Activated CD4-positive, alpha-beta T cell treated with anti-CD3 and anti-CD28 coated beads, Interleukin-2, amount 50 U/mL, for 1 hour (primary cell): ENCODE measurements at places on chromosomes 13 and 19.

GRCh38 chr13:72530471-72530870, 197.0 kb downstream of the MZT1 start:
- DNase-seq = no peak

DNA sequence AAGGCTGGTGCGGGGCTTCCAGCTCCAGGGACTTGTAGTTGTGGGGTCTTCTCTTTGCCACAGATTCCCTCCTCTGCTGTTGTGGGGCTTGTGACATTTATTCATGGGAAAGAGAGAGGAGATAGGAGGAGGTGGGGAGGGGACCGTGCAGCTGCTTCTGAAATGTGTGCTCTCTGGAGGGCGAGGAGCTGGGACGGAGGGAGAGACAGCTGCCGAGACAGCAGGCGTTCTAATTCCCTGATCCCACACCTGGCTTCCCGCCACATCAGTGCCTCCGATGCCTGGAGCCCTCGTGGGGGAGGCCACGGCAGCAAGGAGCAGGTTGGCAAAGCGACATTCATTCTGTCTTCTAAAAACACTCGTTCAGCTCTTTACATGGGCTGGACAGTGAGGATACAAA, 164.4 kb downstream of the USP12 start:
- DNase-seq = no peak

GRCh38 chr13:114076329-114077090, 55.9 kb downstream of the RASA3 start:
- DNase-seq = no peak

DNA sequence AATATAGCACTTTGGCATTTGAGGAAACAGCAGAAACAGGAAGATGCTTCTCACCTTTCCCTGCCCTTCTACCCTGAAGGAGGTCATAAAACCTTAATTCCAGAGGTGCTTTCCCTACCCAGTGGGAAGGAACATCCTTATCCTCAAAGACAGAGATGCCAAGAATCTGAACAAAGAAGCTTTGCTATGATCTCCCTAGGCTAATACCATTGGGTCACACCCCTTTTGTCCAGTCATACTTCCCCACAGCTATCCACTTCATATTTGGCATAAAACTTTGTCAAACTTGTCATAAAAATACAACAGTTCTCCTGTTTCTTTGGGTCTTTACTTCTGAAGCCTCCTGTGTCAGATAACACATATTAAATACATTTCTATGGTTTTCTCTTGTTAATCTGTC, 21.7 kb upstream of the RXFP2 start:
- no peak for DNase-seq

GRCh38 chr19:40442328-40443130, 1.6 kb downstream of the SERTAD3 start:
- DNase-seq = no peak

DNA sequence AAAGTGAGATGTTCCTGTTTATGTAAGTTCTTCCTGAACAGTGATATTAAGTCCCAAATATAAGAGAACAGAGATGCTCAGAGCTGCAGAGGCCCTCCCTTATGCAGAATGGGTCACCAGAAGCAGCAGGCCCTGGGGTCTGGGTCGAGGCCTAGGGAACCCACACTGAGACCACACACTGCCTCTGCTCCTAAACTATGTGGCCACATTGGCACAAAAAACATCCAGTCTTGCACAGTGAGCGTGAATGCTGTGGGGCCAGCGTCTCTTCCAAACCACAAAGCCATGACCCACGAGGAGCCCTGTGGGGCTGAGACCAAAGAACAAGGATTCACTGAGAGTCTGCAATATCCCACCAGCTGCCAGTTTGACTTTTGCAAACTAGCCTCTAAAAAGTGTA, 23.6 kb downstream of the PROZ start:
- no peak for DNase-seq

DNA sequence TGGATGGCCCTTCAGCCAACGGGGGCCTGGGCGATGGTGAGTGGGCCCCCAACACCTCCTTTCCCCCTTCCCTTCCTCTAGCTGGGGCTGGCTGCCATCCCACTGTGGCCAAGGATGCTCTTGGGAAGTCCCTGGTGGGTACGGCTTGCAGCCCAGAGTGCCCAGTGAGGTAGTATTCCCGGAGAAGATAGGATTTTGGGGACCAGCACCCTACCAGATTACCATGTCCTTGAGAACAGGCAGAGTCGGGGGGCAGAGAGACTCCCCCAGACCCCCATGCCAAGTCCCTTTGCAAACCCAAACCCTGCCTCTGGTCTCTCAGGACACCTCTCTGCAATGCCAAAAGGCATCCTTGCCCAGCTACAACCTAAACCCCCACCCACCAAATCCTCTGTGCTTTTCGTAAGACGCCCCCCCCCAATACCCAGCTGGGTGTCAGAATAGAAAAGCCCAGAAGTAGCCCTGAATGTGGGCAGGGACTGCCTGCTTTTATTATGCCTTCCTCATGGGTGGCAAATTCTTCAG, 1.7 kb downstream of the HIF3A start:
- no peak for DNase-seq

DNA sequence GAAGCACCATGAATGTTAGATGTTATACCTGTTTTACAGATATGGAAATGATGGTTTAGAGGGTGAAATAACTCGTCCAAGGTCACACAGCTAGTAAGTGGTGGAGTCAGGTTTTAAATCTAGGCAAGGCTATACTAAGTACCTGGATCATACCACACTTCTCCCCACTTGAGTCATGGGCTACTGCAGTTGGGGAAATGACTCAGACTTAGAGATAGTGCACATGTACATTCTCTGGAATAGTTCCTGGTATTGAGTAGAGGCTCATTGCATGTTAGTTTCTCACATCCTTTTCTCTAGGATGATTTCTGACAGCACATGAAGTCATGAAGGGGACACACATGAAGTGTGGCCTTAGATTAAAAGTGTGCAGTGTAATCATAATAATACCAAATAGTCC, 76.2 kb upstream of the TNFSF11 start:
- no peak for DNase-seq

GRCh38 chr19:55632463-55632834, 8.1 kb upstream of the ZNF784 start:
- DNase-seq = peak; percentile 87

- no peak for DNase-seq
These were observed 15.1 kb upstream of the FOXO1 start for GRCh38 chr13:40681341-40682146.

- no peak for DNase-seq
These were observed 249.6 kb upstream of the SPRY2 start for GRCh38 chr13:80590551-80590950.

- peak; percentile 35 for DNase-seq
These were observed 17.5 kb downstream of the KLF2 start for GRCh38 chr19:16342002-16342715.

GRCh38 chr13:99481366-99481765, 19.9 kb upstream of the TM9SF2 start:
- DNase-seq = no peak

DNA sequence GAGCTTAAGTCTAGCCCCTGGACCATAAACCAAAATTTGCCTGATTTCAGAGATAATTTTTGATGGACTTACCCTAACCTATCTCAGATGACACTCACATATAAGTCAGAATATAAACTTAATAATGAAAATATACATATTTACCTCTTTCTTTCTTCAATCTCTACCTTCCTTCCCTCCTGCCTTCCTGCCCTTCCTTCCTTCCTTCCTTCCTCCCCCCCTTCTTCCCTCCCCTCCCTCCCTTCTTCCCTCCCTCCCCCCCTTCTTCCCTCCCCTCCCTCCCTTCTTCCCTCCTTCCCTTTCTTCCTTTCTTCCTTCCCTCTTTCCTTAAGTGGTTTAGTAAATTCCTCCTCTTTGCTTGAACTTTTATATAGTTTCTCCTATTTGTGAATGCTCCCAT, 88.7 kb downstream of the EDNRB start:
- DNase-seq = no peak

- DNase-seq = peak; percentile 99
These were observed at the start of gene SMG9 for GRCh38 chr19:43754503-43755255. Gene SMG9 (minus strand): TSS chr19:43754962. CDS start chr19:43750741, 4,221 bp downstream.

- DNase-seq = no peak
These were observed 1599.2 kb downstream of the OLFM4 start for GRCh38 chr13:54627646-54628372.

DNA sequence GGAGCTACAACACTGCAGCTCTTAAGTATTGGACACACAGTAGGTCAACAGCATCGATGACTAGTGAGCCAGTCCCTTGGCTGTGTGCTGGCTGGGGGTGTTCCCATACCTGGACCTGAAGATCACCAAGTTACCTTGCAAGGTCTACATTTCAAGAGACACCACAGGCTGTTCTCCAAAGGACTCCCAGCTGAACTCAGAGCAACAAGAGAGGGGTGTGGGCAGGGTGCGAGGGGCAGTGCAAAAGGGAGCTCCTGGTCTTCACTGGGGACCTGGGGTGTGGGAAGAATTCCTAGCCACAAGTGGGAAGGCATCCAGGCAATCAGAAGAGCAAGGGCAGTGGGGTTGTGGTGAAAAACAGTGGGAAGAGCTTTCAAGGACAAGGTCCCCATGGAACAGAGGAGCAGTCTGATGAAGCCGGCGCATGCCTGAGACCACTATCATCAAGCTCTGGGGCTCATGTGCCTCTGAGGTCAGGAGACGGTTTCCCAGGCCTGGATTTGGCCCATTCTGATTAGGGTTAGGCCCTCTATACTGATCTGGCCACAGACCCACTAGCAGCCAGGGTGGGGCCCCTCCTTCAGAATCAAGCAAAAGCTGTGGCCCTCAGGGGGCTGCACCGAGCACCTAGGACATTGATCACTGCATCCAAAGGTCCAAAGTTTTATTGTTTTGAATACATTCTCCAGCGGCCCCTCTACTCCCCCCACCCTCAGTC, 4.7 kb upstream of the GSK3A start:
- DNase-seq = no peak

GRCh38 chr13:73960474-73960873, 173.7 kb downstream of the KLF12 start:
- no peak for DNase-seq

- no peak for DNase-seq
These were observed 2.4 kb downstream of the DZIP1 start for GRCh38 chr13:95642028-95642621.

DNA sequence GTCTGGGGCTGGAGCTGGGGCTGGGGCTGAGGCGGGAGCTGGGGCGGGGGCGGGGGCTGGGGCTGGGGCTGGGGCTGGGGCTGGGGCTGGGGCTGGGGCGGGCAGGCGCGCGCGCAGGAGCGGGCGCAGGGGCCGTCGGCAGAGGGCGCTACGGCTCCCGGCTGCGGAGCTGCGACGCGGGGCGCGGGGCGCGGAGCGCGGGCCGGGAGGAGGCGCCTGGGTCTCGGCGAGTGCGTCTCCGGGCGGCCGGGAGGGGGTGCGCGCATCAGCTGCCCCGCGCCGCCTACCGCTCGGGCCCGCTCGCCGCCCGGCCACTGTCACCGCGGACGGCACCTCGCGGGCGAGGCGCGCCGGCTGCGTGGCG, 422 bp upstream of the MTUS2 start:
- peak; percentile 41 for DNase-seq

- no peak for DNase-seq
These were observed 84.8 kb downstream of the ZNF728 start for GRCh38 chr19:22918221-22918620.

GRCh38 chr19:7917267-7918061, 2.7 kb upstream of the SNAPC2 start:
- DNase-seq = peak; percentile 62

GRCh38 chr19:16184665-16185122, 516 bp upstream of the FAM32A start:
- DNase-seq = no peak

DNA sequence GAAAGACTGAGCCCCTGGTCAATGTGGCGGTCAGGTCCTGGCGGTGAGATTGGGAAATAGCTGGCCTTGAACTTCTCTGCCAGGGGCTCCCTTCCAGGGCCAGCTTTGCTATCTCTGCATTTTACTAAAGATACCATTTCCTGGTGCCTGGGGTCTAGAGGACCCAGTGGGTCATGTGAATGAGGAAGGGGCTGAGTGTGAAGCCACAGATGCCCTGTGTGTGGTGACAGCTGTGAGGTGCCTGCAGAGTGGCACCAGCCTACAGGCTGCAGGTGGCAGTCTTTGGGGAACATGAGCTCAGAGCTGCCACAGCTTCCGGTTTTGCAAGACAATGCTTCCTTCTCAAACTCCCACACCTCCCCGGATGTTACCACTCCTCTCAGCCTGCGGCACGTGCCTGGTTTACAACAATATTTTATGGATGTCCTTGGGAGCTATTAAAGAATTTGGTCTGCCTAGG, 5.2 kb upstream of the MLNR start:
- DNase-seq = peak; percentile 15
